ENCODE measurements at places on chromosomes 1 and 21.

DNA sequence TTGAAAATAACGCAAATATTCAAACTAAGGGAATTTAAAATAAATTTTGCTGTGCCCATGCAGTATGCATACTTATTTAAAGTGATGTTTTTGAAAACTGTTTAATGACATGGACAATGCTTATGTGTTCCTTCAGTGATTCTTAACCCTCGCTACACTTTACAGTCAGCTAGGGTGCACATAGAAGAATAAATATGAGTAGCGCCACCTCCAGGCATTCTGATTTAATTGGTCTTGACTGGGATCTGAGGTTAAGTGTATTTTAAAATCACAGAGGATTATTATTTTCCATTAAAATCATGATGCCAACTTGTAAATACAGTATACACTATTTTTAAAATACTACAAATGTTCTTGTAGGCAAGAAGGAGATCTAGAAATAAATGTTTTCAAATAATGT, 373.5 kb upstream of the ADGRL4 start:
- DNase-seq, result no peak

- DNase-seq, result no peak
Observed at GRCh38 chr1:37893673-37894072, 34.3 kb upstream of the MTF1 start.

DNA sequence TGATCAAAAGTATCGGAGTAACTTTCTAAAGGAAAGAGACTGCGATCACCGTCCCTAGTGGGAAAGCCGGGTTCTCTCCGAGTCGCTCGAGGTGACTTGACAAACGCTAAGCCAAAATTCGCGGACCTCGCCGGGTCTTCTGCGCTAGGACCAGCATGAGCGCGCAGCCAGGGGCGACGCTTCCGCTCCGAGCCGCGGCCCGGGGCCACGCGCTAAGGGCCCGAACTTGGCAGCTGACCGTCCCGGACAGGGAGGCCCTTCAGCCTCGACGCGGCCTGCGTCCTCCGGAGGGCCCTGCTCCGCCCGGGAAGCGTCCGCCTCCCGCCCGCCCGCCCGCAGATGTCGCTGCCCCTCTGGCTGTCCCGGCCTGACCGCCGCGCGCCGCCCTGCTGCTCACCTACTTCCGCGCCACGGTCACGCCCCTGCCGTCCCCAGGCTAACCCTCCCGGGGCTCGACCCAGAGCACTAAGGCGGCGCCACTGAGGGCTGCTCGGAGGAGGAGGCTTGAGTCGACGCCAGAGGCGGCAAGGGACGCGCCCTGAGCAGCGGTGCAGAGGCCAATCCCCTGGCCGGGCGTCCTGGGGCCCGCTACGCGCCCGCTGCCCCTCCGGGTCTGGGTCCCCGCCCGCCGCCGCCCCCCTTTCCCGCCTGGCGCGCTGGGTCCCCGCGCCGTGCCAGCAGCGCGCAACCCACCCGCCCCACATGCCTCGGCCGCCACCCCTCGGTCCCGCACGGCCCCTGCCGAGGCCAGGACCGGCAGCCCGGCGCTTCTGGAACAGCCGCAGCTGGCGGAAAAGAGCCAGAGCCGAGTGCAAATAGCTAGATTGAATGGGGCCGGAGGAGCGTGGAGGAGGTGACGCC, 896 bp upstream of the DUSP10 start:
- DNase-seq, result no peak

DNA sequence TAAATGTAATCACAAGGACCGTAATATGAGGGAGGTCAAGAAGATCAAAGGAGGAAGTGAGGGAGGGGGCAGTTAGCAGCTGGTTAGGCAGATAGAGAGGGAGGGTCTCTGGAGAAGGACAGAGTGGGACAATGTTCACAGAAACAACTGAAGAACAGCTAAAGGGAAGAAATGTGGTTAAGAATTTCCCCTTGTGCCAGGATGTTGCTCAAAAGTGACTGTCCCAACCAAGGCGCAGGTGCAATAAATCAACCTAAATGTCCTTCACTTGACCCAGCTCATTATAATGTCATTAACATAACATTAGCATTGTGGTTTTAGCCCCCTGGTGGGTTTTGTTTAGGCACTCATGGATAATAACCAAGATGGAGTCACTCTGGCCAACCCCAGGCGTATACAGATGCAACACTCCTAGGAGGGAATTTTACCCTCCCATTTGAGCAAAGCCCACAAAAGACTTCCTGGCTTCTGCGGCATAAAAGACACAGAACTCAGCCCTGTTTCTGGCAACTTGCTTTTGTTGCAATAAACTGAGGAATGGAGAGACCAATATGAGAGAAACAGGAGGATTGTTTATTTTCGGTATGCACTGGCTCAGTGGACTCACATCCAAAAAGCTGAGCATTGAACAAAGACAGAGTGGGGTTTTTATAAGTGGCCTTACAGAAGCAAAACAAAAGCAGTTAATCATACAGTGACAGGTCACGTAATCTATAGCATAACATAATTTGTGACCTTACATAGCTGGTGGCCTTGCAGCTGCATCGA, 7.3 kb upstream of the CA6 start:
- no peak for DNase-seq

DNA sequence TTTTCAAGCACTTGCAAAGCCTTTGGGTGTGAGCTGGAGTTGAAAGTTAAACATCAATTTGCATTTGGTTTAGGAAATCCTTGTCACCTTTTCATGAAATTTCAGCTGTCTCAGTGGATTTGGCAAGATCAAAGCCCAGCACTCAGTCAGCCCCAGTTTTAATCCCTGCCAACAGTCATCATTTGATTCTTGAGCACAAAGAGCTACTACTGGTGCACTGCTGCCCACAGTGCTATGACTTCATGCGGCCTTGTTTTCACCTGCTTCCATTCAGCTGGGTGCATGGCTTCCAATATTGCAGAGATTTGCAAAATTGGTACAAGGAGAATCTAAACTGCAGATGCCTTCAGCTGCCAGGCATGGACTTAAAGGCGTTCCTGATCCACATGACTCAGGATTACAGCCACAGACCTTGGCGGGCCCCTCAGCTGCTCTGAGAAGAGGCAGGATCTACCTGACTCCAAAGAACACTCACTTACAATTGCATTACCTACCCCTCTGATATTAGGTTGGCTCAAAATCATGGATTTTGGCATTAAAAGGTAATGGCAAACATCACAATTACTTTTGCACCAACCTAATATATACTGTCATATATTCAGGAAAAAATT, 259.1 kb downstream of the DSCAM start:
- no peak for DNase-seq

GRCh38 chr21:46295996-46296752, 10.0 kb downstream of the YBEY start:
- DNase-seq, result no peak

- DNase-seq, result no peak
Observed at GRCh38 chr1:81714636-81715035, 86.1 kb upstream of the ADGRL2 start.

DNA sequence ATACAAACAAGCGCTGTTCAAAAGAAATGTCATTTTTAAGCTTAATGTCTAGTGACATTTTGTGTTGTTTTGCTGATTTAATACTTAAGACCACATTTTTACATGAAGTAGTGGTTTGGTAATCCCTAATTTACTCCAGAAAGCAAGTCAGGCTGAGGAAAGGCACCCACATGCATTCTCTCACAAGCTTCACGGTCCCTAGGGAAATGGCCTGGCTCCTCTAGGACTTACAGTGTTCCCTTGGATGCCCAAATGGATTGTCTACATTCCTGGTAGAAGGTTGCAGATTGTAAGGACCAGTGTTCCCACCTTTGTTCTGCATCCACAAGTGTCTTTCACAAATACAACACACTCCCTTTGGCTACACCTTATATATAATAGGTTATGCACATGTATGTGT, 9.5 kb downstream of the GPSM2 start:
- DNase-seq, result no peak

GRCh38 chr1:21368515-21369289, 71.2 kb upstream of the NBPF3 start:
- peak; percentile 57 for DNase-seq

DNA sequence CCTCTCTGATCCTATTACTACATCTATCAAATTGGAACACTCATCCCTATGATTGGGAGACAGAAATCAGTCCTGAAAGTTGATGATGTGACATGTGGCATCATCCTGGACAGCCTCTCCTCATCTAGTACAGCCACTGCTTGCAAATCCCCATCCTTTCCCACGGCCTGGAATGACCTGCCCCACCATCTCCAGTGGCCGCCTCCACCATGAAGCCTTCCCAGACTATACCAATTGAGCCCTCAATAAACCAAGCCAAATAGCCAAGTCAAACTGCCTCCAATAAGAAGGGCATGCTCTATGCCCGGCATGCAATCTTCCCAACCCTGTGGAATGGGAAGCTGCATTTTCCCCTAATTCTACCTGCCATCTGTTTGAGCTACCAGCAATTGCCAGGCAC, 561 bp upstream of the ARHGEF19 start:
- DNase-seq, result no peak

GRCh38 chr1:59738152-59738551, 76.6 kb upstream of the HOOK1 start:
- no peak for DNase-seq

GRCh38 chr1:12132078-12132477, 34.7 kb upstream of the TNFRSF1B start:
- no peak for DNase-seq

DNA sequence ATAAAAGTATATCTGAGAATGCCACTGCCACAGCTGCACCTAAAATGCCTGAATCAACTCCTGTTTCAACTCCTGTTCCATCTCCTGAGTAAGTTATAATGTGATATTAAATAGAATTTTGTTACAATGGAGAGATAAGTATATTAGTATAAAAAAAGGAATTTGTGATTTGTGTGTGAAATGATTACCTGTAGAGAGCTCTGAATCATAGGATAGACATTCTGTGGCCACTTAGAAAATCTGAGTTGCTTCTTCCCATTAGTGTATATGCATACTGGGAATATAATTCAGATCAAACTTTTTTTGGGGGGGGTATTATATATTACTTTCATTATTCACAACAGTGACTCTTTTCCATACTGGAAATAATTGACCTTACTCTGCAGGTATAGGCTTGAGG, 52.9 kb downstream of the SUCO start:
- no peak for DNase-seq

DNA sequence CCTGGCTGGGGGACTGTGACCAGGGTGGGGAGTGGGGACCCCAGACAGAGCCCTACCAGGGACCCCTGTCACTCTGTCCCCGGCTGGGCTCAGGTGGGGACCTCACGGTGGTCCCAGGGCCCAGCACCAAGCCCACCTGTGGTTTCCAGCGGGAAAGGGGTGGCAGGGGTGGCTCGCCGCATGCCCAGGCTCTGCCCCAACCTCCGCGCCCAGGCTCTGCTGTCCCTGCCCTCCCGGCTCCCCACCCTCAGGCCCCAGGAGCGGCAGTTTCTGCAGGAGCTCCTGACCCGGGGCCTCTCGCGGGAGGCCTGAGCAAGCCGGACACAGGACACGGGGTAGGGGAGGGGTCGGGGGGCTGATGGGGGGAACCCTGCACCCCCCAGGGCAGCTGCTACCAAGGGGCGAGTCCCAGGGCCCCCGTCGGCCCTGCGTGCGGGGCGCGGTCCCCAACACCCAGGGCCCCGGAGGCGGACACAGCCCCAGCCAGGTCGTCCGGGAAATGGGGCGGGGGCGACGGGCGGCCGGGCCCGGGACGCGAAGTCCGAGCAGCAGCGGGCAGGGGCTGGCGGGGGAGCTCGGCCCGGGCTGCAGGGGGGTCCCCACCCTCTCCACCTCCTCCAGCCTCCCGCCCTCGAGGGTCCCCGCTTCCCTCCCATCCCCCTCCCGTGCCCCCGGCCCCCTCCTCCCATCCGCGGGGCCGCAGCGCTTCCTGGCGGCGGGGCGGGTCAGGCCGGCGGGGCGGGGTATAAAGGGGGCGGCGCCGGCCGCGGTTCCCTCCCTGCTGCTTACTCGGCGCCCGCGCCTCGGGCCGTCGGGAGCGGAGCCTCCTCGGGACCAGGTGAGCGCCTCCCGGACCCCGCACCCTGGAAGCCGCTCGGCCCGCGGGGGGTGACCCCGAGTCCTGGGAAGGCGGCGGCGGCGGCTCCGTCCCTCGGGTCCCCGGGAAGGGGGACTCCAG, at the start of gene COL6A2:
Gene COL6A2, plus strand, starts transcription at position 777 of the 958 bp plus-strand sequence.
- no peak for DNase-seq

DNA sequence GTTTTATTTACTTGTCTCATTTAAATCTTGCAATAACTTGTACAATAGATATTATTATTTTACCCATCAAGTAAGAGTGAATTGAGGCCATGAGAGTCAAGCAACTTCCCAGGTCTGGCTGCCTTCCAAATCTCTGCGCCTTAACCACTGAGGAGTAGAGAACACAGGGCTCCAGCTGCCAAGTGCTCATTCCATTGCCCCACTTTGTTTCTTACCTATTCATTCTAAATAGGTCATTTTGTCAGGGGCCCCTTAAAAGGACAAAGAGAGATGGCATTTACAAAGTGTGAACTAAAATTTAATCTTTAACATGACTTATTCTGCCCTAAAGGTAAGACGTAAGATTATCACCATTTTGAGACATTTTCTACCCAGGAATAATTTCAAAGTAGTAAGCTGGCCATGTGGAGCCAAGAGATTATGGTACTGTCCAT, 3.5 kb downstream of the PPP1R15B start:
- no peak for DNase-seq

- DNase-seq, result no peak
Observed at GRCh38 chr1:18091660-18092446, 15.7 kb upstream of the IGSF21 start.

GRCh38 chr1:244860078-244860477, 4.3 kb downstream of the HNRNPU start:
- DNase-seq, result no peak

DNA sequence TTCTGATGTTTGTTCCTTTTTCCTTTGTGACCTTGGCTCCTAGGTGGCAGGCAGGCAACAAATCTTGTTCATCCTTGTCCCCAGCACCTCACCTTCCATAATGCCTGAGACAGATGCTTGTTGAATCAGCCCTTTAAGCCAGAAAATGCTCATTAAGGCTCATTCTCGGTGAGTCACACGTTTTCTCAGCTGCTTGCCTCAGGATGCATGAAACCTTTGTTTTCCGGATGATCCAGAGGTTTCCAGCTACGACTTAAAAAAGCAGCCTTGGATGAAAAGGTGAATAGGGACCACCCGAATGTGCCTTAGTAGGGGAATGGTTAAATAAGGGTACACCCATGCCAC, 4.6 kb upstream of the ATP13A2 start:
- peak; percentile 36 for DNase-seq

GRCh38 chr1:203480525-203481084, 5.0 kb downstream of the PRELP start:
- peak; percentile 4 for DNase-seq

GRCh38 chr1:45930258-45931150, 127.1 kb downstream of the MAST2 start:
- no peak for DNase-seq

- DNase-seq, result no peak
Observed at GRCh38 chr1:157371826-157372225, 180.5 kb downstream of the FCRL5 start.
